Activated T-cell treated with anti-CD3 and anti-CD28 coated beads, Interleukin-2, amount 50 U/mL, for 1 hour (primary cell): ENCODE measurements at places on chromosomes 7 and 10.
A peak's percentile ranks its signal among the peaks of the same experiment; 100 is the strongest.

GRCh38 chr7:49631960-49632359 lies 141.5 kb upstream of the VWC2 start:
- DNase-seq = no peak

- DNase-seq = no peak
Measured at GRCh38 chr10:74039561-74040145, 41.7 kb downstream of the VCL start.

GRCh38 chr7:134902058-134902457 lies 84.2 kb upstream of the AGBL3 start:
- DNase-seq = no peak

GRCh38 chr10:99620711-99621453 lies 643 bp upstream of the SLC25A28 start:
- DNase-seq = peak; percentile 85

GRCh38 chr7:139034855-139035585 lies 822 bp downstream of the ZC3HAV1L start:
- peak; percentile 33 for DNase-seq

- DNase-seq = no peak
Measured at GRCh38 chr7:25968205-25968993, 183.6 kb upstream of the NFE2L3 start.

GRCh38 chr10:63304146-63304545 lies 161.6 kb downstream of the JMJD1C start:
- DNase-seq = no peak

DNA sequence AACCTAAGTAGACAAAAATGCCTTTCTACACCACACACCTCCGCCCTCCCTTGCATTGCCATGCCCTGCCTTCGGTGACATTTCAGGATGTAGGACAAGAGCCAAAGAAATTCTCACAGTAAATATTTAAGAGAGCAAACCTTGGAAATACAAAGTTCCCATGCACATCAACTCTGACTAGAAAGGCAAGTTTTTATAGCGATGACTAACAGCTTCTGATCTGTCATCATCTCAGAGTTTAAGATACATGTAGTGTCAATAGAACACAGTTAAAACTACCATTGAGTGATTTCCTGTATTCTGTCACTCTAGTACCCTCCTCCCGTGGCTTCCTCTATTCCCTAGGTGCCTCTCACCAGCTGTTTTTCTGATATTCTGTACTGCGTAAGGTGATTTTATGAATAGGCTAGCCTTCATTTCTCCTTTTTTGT lies 20.7 kb downstream of the SLC16A9 start:
- DNase-seq = no peak

DNA sequence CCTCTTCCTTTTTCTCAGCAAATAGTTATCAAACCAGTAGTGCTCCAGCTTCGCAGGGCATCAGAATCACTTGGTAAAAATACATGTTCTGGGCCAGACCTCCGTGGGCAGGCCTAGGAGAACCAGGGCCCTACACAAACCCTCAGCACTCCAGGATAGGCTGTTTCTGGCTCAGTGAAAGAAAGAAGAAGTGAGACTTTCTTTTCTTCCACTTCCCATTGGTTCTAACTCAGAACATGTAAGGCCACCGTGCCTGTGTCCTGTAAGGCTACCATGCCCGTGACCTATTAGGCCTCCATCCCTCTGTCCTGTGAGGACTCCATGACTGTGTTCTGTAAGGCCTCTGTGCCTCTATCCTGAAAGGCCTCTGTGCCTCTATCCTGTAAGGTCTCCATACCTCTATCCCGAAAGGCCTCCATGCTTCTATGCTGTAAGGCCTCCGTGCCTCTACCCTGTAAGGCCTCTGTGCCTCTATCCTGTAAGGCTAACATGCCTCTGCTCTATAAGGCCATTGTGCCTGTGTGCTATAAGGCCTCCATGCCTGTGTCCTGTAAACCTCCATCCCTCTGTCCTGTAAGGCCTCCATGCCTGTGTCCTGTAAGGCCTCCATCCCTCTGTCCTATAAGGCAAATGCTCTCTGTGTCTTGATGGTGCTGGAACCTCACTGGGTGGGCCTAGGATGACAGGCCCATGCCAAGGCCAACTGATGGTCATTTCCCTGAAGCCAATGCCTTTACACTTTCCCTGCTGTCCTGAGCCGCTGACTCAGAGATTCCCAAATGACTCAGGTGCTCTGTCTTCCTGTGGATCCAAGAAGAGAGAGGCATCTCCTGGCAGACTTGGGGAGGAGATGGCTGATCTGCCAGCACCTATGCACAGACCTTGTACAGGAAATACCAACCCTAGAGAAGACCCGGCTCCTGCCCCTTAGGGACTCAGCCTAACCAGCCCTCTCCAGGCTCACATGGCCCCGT lies 96.6 kb upstream of the CACUL1 start:
- DNase-seq = no peak

DNA sequence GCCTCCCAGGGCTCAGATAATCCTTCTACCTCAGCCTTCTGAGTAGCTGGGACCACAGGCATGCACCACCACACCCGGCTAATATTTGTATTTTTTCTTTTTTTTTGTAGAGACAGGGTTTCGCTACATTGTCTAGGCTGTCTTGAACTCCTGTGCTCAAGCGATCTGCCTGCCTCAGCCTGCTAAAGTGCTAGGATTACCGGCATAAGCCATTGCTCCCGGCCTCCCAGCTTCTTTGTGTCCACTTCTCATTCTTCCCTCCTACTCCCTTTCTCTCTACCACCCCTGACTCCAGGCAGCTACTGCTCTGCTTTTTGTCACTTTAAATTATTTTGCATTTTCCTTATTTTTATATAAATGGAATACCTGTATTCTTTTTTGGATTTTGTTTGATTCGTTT lies 83.4 kb downstream of the PALS2 start:
- DNase-seq = no peak

- no peak for DNase-seq
Measured at GRCh38 chr7:75756991-75757676, 14.9 kb downstream of the CCL26 start.

DNA sequence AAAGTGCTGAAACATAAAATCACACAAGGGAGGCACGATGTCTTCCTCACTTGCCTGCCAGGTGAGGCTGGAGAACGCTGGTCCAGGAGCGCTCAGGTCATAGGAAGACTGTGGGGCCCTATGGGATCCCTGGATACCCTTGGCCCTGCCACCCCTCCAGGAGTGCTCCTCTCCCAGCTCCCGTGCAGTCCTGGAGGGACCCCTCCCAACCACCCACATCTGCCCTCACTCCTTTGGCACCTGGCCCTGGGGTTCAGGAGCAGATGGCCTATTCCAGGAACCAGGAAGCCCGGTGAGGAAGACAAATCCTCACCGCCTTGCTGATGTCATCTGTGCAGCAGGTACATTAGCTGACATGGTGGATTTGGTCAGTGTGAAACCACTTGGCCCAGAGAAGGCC lies 3.7 kb upstream of the CXCL12 start:
- no peak for DNase-seq

- DNase-seq = no peak
Measured at GRCh38 chr10:11167233-11167966, 149.7 kb downstream of the CELF2 start.

DNA sequence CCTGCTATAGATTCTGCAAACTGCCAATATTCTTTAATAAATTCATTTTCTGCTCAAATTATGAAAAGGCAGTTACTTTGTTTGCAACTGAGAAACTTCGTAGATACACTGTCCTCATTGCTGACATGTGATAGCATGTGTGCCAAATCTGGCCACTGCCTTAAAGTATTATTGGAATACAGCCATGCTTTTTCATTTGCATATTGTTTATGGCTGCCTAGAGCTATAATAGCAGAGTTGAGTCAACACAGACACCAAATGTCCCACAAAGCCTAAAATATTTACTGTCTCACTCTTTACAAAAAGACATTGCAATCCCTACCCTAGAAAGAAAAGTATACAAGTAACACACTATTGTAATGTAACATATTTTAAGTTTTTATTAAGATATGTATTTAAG lies 647.4 kb downstream of the XPNPEP1 start:
- no peak for DNase-seq

- no peak for DNase-seq
Measured at GRCh38 chr7:12862146-12862545, 174.7 kb downstream of the ARL4A start.

GRCh38 chr7:113298501-113298900 lies 180.1 kb upstream of the SMIM30 start:
- no peak for DNase-seq

GRCh38 chr7:100371561-100372171 lies 1.6 kb upstream of the PILRA start:
- no peak for DNase-seq

DNA sequence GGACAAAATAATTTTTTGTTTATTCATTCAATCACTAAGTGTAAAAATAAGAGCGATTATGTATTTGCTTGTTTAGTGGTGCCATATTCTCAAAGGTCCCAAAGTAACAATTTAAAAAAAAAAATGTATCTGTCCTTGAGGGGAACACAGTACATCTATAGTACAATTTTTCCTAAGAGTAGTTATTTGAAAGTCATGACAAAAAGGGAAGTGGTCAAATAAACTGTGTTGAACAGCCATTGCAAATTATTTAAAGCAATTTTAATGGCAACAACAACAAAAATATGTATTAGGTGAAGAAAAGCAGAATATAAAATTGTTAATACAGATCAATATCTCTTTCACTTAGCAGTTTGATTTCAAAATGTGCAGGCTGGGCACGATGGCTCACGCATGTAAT lies 943.5 kb downstream of the CNTNAP2 start:
- DNase-seq = no peak

- no peak for DNase-seq
Measured at GRCh38 chr7:51263631-51264484, 52.8 kb downstream of the COBL start.

DNA sequence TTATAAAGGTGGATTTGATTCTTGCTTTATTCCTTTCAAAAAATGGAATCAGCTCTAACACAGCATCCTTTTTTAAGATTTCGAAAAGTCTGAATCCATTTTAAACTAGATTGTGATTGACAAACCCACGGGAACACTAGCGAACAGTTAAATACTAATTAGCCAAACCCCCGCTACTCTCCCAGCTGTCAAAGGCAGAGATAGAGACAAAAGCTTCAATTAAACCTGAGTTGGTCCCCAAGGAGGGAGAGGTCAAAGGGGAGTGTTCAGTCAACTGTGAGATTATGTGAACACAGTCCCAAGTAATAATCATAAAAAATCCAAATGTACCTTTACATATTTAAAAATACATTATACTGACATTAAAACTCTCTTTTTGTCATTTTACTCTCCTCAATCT lies 65.7 kb upstream of the TBX20 start:
- DNase-seq = no peak

GRCh38 chr7:116534790-116535189 lies 10.0 kb downstream of the CAV1 start:
- no peak for DNase-seq

- DNase-seq = no peak
Measured at GRCh38 chr7:116030651-116031276, at the start of gene TFEC. Gene TFEC (minus strand): TSS chr7:116030763. CDS start chr7:115984441, 46,322 bp downstream.

- DNase-seq = no peak
Measured at GRCh38 chr7:32533276-32534029, 38.2 kb downstream of the AVL9 start.

DNA sequence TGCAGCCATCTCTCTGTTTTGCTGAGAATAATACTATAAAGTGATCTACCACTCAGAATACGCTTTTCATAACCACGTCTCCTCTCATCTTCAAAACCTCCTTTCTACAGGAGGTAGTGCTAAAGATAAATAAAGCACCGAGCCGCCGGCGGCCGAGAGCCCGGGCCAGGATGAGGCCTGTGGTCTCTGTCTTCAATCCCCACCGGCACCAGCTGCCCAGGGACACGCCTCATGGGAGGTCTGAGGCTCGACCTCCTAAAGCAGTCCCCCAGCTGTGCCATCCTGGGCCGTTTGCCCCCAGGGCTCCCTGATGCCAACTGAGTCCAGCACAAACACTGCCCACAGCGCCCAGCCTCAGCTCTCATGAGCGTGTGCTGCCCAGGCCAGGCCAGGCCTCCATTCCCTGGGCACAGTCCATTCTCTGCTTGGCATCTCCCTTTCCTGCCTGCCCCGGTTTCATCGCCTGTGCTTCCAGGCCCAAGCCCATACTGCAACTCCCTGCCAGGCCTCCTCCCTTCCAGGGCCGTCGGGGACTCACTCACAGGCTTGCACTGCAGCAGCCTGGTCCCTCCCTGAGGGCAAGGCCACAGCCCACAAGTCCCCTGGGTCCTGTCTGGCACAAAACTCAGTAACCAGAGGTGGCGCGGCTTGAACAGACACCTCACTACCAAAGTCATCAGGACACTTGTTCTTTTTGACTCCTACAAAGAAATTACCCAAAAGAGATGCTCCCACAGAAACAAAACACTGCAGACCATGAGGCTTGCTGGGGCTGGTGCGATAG lies 2.5 kb downstream of the INTS1 start:
- DNase-seq = no peak

DNA sequence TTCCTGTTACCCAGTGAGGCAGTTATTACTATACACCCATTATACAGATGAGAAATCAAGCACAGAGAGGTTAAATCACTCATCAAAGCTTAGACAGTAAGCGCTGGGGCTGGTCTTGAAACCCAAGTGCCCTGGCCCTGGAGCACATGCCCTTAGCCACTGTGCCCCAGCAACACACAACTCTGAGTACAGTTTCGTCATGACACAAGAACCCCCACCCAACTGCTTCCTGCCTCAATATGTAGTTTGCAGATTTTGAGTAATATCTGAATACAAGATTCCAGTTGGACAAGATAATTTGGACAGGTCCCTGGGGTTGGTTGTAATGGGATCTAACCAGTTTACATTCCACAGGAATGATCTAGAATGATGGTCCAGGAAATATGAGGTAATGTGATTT lies 62.8 kb downstream of the SH3PXD2A start:
- DNase-seq = no peak

- no peak for DNase-seq
Measured at GRCh38 chr7:40726559-40726958, 591.8 kb downstream of the SUGCT start.

- no peak for DNase-seq
Measured at GRCh38 chr10:61628875-61629513, 33.7 kb upstream of the CABCOCO1 start.

- no peak for DNase-seq
Measured at GRCh38 chr10:91378061-91378460, 32.1 kb upstream of the HECTD2 start.

- no peak for DNase-seq
Measured at GRCh38 chr10:33542752-33543505, 208.5 kb upstream of the NRP1 start.

- DNase-seq = no peak
Measured at GRCh38 chr10:80187060-80187459, 18.3 kb downstream of the ANXA11 start.

GRCh38 chr7:18208921-18209320 lies 181.3 kb upstream of the PRPS1L1 start:
- no peak for DNase-seq

GRCh38 chr7:55966851-55967250 lies 2.5 kb downstream of the NIPSNAP2 start:
- DNase-seq = no peak

- peak; percentile 64 for DNase-seq
Measured at GRCh38 chr10:119139464-119140067, 25.9 kb downstream of the SFXN4 start.

GRCh38 chr10:32891261-32891660 lies 66.8 kb downstream of the ITGB1 start:
- DNase-seq = no peak

GRCh38 chr7:114214466-114214865 lies 200.1 kb upstream of the FOXP2 start:
- no peak for DNase-seq
